Activated CD4-positive, alpha-beta T cell treated with anti-CD3 and anti-CD28 coated beads, Interleukin-2, amount 50 U/mL, for 24 hours (primary cell): ENCODE measurements at places on chromosomes 13 and 19.

DNA sequence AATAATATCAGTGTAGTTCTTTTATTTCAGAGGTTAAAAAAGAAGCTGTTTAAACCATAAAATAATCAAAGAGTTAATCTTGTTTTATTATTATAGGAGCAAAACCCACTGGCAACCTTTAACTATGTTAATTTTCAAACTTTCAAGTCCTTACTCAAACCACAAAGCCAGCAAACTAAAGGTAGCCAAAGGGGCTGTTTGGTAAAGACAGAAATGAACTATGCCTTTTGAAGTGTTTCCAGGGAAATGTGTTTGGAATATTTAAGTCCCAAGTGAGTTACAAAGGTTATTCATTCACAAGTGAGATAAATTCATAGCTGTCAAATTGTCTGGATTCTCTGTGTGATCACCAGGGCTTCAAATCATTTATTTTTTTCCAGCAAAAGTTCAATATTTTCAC lies 264.7 kb downstream of the MZT1 start:
- DNase-seq = no peak

DNA sequence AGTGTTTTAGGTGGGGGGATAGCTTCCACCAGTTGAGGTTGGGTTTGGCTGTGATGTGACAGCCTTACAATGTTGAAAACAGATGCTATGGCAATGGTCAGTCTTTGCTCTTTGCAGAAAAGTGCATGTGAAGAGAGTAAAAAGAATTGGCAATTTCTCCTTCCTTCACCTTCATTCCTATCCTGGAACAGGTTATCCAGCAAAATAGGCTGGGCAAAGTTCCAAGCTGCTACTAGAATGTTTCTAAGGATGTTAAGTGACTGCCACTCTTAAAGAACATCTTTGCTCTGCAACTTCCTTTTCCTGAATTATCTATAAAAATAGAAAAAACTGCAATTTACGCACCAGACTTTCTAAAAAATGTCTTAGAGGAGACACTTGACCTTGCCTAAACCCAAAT lies 50.1 kb upstream of the MYCBP2 start:
- no peak for DNase-seq

DNA sequence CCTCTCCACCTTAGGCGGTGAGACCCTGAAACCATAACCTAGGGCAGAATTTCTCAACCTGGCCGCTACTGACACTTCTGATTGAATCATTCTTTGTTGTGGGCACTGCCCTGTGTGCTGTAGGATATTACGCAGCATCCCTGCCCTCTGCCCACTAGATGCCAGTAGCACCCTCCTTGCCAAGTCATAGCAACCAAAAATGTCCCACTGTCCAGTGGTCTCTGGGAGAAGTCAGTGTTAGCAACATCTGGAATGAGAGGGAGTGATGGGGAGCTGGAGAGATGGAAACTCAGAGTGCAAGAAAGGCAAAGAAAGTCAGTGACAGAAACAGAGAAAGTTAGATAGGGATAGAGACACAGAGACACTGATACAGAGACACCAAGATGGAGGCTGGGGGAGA lies 13.6 kb downstream of the KLK4 start:
- DNase-seq = no peak

- DNase-seq = no peak
Measured at GRCh38 chr13:24693862-24694471, 13.8 kb downstream of the ATP12A start.

- no peak for DNase-seq
Measured at GRCh38 chr19:48874303-48875135, 2.3 kb downstream of the PPP1R15A start.

DNA sequence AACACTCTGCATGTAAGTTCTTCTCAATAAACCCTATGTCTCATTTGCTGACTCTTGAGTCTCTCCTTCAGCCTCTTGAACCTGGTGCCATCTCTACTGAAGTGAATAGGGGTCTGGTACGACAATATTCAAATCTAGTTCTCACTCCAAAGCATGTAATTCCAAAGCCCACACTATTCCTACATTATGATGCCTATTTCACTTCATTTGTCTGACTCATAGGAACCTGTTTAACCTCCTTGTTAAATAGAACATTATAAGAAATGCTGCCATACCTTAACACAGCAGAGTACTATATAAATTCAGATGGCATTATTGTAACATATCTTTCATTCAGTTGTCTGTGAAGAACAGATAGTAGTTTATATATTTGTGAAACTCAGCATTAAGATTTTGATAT lies 67.1 kb downstream of the STARD13 start:
- no peak for DNase-seq

GRCh38 chr13:27927444-27928352 lies 7.9 kb downstream of the PDX1 start:
- DNase-seq = no peak

DNA sequence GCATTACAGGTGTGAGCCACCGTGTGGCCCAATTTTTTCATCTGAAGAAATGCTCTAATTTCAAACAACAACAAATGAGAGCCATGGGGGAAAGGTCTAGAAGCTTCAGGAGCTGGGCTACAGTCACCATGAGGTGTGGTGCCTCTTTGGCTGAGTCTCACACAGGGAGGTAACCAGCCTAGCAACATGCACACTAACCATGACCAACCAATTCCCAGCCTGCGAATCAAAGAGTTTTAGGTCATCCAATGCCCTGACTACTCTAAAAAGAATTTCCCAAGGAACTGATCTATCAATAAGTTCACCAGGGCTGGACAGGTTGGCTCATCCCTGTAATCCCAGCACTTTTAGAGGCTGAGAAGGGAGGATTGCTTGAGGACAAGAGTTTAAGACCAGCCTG lies 29.9 kb downstream of the PBX4 start:
- DNase-seq = no peak

- DNase-seq = no peak
Measured at GRCh38 chr19:4913996-4914735, 4.9 kb downstream of the UHRF1 start.

DNA sequence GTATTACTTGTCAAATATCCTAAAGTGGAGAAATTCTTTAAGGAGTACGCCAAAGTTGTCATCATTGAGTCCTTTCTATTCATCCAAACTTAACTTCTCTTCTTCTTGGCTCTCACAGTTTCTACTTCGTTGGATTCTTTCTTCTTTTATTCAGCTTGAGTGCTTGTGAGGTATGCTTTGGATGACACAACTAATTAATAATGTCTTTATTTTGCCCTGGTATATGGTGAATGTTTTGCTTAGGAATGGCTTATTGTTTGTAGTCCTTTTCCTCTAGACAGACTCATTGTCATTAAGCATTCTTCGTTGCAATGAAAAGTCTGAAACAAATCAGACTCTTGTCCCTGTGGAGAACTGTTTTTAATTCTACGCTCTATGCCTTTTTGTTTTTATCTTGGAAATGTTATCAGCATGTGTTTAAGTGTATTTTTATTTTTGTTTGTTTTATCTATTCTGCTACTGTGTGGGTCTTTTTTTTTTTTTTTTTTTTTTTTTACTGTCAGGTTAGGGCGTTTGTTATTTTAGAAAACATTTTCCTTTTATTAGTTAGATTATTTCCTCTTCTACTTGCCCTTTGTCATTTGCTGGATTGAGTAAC lies 471.5 kb downstream of the GPC6 start:
- no peak for DNase-seq

- no peak for DNase-seq
Measured at GRCh38 chr13:42041684-42042035, 6.8 kb upstream of the DGKH start.

DNA sequence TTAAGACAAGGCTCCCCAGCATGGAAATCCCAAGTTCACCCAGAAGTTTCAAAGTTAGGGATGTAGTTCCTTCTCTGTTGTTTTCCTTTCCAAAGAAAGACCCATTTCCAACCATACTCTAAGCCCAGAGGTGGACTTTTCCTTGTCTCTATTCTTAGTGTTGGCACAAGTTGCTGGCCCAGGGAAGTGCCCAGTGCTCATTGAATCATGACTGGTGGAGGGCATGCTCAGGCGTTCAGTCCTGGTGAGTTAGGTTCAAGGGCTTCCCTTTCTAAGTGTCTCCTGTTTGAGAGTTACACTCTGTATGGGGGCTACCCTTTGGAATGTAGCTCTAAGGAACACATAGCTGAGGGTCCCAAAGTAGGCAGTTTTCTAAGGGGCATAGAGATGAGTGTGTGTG lies 389.5 kb downstream of the KCNRG start:
- no peak for DNase-seq

GRCh38 chr19:12208221-12208620 lies 45.3 kb downstream of the ZNF136 start:
- DNase-seq = no peak

- no peak for DNase-seq
Measured at GRCh38 chr13:100280681-100281080, 191.8 kb downstream of the PCCA start.

- no peak for DNase-seq
Measured at GRCh38 chr13:110471833-110472162, 89.7 kb downstream of the RAB20 start.

GRCh38 chr19:10145031-10145430 lies 25.3 kb upstream of the EIF3G start:
- no peak for DNase-seq

- no peak for DNase-seq
Measured at GRCh38 chr13:98482476-98483444, 94.1 kb downstream of the STK24 start.

DNA sequence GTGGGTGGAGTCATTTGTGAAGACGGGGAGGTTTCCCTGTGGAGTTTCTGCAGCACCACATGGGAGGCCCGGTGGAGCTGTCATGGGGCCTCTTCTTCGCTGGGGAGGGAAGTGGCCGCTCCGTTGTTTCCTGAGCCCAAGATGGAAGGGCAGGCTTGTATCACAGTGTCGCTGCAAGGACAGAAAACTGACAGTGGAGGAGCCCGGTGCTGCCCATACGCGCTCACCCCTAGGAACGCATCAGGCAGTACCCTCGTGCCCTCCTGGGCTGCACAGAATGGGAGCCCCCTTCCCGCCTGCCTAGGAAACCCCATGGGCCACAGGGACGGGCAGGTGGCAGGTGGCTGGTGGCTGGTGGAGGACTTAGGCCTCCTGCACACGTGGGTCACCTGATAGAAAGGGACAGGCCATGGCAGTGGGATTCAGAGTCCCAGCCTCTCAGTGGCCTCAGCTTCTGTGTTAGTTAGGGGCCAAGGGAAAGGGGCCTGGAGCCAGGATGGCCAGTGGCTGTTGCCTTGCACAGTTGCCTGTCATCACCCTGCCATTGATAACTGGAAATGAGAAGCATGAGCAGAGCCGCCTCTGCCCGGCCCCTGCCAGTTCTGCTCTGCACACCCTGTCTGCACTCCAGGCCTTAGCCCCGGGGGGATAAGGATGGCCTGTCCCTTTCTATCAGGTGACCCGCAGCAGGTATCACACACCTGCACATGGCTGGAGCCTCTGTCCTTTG lies 7.6 kb downstream of the COL4A2 start:
- no peak for DNase-seq
